ENCODE measurements at places on chromosomes 2 and 18.
A peak's percentile ranks its signal among the peaks of the same experiment; 100 is the strongest.

DNA sequence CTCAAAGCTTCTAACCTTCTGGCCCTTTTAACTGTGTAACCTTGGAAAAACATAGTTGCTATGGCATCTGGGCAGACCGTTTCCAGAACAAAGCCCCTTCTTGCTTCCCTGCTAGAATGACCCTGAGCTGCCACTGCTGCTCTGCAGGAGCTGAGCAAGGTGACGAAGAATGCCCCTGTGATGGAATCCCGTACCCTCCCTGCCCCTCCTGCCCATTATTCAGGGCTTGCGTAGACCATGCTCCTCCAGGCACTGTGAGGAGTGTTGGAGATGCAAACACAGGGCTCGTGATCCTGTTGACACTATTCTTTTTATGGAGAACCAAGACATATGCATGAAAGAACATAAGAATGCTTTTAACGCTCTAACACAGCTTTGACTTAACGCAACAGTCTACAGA is 191.1 kb downstream of the CDH2 start:
- DNase-seq: no peak

DNA sequence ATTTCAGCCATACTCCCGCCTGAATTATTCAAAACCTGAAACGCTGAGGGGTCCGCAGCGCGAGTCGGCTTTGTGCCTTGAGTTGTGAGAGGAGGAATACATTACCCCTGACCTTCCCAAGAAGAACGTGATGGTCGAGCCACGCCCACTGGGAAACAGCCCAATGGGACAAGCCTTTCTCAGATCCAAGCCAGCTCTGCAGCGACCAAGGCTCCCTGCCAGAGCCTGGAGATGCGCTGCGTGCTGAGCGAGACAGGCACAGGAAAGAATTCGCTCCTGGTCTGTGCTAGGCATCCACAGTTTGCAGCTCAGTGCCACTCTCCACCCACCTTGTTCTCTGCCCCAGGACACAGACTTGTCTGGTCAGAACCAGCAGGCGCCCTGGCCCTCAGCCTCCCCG is 74.1 kb upstream of the GLI2 start:
- no peak for DNase-seq

- DNase-seq: no peak
Observed at GRCh38 chr2:25620077-25620476, 53.3 kb downstream of the DTNB start.

- no peak for DNase-seq
Observed at GRCh38 chr2:149709496-149710263, 122.1 kb upstream of the MMADHC start.

GRCh38 chr18:53701697-53702096 is 522.8 kb downstream of the MBD2 start:
- no peak for DNase-seq

DNA sequence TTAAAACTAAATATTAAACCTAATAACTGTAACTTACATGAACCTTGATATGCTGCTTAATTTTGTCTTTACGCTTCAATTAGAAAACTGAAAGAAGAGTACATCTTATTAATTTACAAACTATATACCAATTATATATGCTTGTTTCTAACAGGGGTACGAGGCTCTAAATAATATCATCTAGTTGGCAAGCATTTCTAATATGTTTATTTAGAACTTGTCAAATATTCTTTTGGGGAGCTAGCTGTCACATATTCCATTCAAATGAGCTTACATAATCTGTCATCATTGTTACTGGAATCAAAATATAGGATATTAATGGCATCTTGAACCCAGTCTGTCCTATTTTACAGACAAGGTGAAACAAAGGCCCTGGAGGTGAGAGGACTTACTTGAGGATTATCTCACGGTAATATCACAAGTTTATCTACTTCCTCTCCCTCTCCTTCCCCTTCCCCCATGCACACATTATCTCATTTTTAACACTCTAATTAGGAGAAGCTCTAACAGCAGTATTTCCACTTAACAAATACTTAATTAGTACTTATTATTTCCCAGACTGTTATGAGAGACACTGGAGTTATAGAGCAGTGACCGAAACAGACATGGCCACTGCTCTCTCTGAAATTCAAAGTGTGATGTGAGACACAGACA is 3.5 kb downstream of the PRKD3 start:
- no peak for DNase-seq

- no peak for DNase-seq
Observed at GRCh38 chr18:12442946-12443345, 35.2 kb downstream of the PRELID3A start.

GRCh38 chr2:12201369-12201768 is 454.9 kb downstream of the LPIN1 start:
- no peak for DNase-seq

- DNase-seq: peak; percentile 66
Observed at GRCh38 chr2:218292048-218293014, at the start of gene TMBIM1. Gene TMBIM1 (minus strand): TSS chr2:218292503. CDS start chr2:218282141, 10,362 bp downstream.

DNA sequence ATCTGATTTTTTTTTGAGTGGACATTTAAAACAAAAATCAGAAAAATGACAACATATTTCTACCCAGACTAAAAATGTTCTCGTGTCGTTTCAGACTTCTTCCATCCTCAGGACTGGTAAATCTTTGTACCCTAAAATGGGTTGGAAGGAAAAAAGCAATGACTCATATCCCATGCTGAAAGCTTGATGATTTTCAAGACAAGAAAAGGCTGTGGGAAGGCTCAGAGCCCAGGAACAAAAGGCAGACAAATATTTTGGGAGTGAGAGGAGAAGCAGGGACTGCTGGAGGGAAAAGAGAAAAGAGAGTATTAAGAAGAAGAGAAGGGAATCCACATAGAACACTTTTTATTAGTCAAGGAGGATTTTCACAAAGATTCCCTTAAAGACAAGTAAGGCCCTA is 77.1 kb upstream of the CTAGE1 start:
- no peak for DNase-seq

- no peak for DNase-seq
Observed at GRCh38 chr2:8677646-8678592, 3.9 kb upstream of the ID2 start.

GRCh38 chr2:143934626-143935481 is 585.1 kb downstream of the ZEB2 start:
- DNase-seq: no peak

DNA sequence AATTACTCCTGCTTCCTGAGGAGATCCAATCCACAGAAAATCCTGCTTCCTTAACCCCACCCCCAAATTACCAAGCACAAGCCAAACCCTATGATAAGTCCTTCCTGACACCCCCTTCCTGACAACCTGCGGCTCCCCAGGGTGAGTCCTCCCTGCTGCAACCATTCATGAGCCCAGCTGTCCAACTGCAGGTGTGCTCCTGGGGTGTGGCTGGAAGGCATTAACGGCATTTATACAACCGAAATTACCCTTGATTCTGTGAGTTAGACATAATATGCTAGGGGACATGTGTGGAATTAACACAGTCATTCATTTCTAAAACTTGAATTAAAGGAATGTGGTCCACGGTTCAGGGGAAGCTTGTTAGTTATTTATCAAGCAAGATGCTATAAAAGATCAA is 119.0 kb upstream of the ALKAL2 start:
- DNase-seq: no peak

DNA sequence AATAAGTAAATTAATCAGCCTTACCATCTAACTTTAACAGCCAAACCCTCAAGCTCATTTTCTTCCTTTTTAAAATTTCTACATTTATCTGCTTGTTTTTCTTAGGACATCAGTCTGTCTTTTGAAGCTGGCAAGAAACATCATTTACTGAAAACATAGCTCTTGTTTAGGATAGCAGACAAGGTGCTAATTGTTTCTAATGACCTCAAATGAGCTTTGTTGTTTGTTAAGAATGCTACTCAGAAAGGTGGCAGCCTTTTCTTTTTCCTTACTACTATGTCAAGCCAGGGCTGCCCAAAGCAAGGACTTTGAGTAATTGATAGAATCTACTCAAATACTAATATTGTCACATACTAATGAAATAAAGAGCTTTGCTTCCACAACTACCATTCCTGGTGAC is 171.8 kb downstream of the LRP1B start:
- no peak for DNase-seq

GRCh38 chr2:113273981-113274380 is 4.7 kb downstream of the PAX8 start:
- no peak for DNase-seq

- DNase-seq: no peak
Observed at GRCh38 chr2:26457251-26457666, 20.7 kb downstream of the OTOF start.

- no peak for DNase-seq
Observed at GRCh38 chr2:217609952-217610351, 392.8 kb downstream of the TNS1 start.

DNA sequence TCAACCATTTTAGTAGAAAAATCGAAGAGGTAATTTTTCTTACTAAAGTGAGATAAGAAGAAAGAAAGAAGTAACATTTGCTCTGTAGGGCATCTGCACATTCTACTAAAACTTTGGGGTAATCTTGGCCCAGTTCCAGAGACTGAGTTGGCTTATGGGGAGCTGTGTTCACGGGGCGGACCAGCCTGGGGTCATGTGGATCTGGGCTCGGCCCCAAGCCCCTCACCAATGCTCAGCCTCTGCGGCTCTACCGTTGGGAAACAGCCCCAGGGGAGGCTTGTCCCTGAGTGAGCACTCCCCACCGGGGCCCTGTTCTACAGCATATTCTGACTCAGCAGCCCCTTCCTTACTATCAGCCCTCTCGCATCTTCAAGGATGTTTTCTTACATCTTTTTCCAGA is 132.3 kb downstream of the RTP5 start:
- no peak for DNase-seq

GRCh38 chr2:43038696-43039094 is 187.7 kb downstream of the ZFP36L2 start:
- DNase-seq: no peak

GRCh38 chr2:2542966-2543611 is 212.0 kb upstream of the MYT1L start:
- DNase-seq: no peak

DNA sequence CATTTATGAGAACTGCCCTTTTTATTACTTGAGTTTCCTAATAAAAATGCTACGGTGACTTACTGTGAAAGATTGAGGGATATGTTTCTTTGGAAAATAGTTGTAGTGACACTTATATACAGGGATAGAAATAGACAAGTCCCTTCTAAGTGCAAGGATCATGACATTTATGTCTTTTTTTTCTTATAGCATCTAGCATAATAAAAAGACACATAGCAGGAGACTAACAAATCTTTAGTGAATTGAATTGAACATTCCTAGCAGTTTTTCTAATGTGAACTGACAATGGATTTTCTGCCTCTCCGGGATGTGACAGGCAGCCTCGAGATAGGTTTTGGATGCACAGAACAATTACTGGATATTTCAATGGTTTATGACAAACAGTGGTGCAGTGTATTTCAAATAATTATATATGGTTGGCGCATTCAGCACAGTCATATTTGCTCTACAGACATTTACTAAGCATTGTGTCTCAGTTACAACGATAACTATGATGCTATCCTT is 562.8 kb downstream of the ADCYAP1 start:
- DNase-seq: no peak

DNA sequence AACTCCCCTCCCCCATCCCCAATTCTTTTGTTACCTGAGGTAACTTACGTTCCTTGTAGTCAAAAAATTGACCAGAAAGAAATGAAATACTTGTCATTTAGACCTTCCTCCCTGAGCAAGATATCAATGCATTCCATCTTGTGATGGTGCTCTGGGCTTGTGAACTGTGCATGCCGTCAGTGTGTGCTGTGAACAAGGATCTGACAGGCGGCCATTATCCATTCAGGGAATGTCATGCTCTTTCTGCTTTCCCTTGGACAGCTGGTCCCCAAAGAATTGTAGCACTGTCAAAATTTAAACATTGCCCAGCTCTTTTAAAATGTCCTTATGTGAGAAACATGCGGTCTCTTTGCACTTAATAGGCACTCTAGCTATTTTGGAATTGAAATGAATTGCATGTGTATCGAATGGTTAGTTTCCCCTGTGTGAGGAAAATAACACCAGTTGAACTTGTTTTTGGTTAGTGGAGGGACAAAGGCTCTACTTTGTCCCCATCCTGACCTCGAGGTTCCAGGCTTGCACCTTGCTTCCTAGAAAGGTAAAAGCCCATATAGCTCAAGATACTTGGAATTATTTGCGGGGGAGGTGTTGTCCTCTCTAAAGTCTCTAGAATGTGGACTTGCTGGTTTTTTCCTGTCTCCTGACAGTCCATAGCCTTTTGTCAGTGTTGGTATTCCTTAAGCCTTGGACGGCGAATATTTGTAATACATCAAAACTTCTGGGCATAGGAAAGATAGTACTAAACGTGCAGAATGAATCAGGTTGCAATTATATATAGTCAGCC is 350.9 kb downstream of the NUP35 start:
- DNase-seq: no peak

DNA sequence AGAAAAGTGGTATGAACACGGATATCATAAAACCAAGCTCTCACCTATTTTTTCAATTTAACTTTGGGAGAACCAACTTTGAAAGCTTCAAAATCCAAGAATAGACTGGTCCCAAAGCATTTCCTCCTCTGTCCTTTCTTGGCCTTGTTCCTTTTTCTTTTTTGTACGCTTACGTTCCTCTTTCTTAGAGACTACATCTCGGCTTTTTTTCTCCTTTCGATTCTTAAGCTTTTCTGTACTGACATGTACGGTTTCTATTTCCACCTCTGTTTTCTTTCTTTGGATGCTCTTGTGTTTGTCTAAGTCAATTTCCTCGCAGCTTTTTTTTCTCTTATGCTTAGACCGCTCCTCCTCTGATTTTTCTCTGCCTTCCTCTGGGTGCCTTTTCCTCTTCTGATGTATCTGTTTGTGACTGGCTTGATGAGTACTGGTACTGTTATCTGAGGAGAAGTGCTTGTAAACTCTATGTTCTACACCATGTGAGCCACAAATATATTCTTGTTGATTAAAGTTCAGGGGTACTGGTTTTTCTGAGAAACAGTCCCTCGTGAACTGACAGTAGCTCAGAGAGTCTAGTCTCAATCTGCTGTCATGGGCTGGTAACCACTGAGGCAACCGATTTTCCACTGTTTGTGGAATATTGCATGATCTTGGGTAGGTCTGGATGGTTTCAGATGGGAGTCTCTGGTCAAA is 11.5 kb upstream of the RNU2-63P start:
- DNase-seq: no peak

DNA sequence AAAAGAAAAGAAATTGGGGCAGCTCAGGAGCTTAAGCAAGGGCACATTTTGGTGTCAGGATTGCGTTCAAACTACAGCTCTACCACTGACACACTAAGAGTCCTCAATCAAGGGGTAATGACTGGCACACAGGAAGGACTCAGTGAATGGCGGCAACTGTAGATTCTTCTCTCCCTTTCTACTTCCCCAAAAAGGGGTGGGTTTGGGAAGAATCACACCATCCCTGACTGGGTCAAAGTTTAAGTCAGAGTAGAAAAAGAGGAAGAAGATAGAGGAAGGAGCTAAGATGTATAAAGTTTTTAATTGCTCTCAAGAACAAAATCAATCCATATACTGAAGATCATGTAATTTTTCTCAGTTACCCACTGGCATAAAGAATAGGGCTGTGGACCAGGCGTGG is 2.6 kb downstream of the NLRC4 start:
- no peak for DNase-seq

- DNase-seq: no peak
Observed at GRCh38 chr18:68826121-68826520, 28.2 kb downstream of the CCDC102B start.

Data from stimulated activated CD4-positive, alpha-beta T cell treated with anti-CD3 and anti-CD28 coated beads, Interleukin-12 subunit alpha, Interleukin-12 subunit beta, amount 100 ng/mL, for 48 hours (primary cell).